ACHN (cell line): ENCODE measurements at places on chromosomes 7 and 10.

- DNase-seq = no peak
Measured at GRCh38 chr7:50714857-50715256, 67.8 kb downstream of the GRB10 start.

- no peak for DNase-seq
Measured at GRCh38 chr10:23448802-23449570, 10.1 kb downstream of the OTUD1 start.

DNA sequence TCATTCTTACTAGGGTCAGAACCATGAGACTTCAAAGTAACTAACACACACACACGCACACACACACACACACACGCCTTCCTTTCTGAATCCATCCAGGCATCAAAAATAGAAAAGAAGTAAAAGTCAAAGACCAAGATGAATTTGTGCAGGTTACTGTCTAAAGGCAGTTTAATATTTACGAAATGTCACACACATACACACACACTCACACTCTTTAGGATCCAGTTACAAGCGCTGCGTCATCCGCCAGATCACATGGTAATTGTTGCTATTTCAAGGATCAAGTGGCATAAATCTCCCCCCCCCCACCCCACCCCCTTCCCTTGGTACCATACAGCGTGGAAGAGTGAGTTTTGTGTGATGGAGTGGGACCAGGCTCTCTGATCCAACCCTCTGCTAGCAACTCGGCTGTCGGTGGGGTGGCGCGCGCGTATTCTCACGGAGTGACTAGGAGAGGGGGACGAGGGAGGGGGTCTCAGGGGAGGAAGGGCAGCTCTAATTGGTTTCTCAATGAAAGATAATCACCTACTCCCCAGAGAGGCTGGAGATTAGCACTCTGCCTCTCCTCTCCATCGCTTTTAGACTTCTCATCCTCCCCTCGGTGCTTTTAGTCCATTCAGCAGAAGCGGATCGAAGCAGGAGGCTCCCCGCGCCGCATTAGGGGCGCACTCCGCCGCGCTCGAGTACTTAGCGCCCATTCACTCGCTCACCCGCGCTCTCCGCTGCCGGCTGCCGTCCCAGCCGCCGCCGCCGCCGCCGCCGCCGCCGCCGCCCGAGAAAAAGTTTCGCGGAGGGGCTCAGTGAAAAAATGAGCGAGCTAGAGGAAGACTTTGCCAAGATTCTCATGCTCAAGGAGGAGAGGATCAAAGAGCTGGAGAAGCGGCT lies 83.5 kb upstream of the PRKG1 start:
- DNase-seq = no peak

DNA sequence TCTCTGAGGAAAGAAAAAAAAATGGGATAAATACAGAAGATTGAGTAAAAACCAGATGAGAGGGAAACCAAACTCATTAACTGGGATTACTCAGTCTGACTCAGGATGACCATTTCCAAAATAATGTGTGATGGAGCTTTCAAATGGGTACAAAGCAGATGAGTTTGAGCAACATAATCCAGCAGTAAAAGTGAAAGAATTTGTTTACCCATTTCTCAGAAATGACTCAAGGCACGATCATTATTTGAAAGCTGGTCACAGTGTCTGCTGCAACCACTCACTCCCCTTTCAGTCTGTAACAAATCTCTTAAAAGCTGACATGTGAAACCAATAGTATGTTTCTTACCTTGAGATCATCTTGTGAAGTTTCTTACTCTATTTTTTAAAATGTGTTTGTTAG lies 104.7 kb upstream of the KLF14 start:
- peak; percentile 22 for DNase-seq

GRCh38 chr7:123770378-123770777 lies 21.6 kb upstream of the WASL start:
- DNase-seq = peak; percentile 90

DNA sequence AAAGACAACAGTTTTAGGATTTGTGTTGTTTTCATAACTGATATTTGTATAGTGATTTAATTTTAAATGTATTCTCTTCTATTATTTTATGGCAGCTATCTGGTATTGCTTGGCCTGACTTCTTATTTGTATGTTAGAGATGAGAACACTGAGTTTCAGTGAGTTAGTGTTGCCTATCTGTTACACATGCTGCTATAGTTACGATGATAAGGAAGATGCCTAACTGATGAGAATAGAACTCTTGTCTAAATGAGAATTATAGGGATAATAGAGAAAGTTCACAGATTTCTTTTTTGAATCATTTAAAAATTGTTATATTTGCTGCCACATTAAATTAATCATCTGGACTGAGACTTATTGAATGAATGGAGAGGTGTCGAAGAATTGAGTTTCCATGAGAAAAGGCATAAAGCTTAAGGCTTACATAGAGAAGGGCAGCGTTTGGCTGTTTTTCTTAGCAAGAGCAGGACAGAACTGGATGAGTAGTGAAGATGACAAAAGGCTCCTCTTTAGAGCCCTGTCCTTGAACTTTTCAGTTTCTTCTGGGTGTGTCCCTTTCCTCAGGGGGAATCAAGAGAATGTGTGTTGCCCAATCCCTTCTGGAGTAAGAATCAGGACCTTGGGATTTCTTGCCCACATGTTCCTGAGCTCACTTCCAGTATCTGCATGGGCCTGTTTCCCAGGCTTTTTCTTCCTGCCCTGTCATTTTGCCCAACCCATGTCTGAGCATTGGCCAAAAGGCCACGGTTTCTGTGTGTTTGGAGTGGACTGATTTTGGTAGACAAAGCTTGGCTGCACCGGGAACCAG lies 195.6 kb upstream of the CSTF2T start:
- no peak for DNase-seq

GRCh38 chr7:10720042-10720441 lies 253.6 kb upstream of the PHF14 start:
- DNase-seq = peak; percentile 14

- no peak for DNase-seq
Measured at GRCh38 chr10:53440601-53441000, 668.0 kb upstream of the MBL2 start.

GRCh38 chr7:74654811-74655210 lies 2.7 kb upstream of the GTF2I start:
- DNase-seq = no peak

DNA sequence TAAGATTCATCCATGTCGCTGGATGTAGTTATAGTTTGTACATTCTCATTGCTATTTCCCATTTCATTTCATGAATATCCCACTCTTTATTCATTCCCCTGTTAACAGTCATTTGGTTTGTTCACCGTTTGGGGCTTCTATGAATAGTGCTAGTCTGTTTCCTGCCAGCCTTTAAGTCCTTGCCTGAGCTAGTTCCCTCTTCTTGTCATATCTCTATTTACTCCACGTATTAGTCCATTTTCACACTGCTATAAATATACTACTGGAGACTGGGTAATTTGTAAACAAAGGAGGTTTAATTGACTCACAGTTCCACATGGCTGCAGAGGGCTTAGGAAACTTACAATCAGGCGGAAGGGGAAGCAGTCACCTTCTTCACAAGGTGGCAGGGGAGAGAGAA lies 56.2 kb downstream of the PLCE1 start:
- DNase-seq = no peak

- peak; percentile 73 for DNase-seq
Measured at GRCh38 chr7:130721486-130722277, 12.3 kb downstream of the KLF14 start.

DNA sequence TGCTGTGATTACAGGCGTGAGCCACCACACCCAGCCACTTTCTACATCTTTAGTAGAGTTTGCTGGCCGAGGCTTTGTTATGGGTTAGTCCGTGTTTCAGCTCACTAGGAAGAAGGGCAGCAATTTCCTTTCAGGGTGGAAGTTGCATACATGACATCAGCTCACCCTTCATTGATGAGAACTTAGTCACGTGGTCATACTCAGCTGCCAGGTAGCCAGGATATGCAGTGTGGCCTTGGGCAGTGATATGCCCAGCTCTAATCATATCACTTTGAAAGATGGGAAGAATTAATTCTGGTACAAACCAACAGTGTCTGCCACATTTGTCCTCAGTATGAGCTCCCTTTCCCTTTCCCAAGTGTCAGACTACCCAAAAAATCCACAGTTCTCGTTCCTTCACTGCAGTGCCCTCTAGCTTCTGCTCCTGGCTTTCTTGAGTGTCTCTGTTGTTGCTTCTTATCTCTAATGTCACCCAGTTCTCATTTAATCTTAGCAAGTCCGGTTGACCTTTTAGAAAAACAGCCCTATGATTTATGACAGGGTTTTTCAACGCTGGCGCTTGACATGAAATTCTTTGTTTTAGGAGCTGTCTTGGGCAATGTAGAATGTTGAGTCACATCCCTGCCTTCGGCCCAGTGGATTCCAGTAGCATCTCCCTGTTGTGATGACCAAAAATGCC lies 108.7 kb upstream of the ITGB1 start:
- no peak for DNase-seq

DNA sequence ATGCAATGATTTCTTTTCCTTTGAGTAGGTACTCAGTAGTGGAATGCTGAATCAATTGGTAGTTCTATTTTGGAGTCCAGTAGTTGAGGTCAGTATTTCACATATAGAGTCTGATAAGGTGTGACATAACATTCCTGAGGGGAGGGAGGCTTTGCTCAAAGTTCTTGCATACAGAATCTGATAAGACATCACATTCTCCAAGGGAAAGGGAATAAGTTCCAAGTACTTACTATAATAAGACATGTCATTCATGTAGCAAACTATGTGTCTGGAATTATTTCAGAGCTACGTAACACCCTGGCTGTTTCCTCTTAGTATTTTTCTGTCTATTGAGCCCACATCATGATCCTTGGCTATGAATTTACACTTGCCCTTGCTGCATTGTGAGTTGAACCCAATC lies 74.3 kb upstream of the POM121L12 start:
- DNase-seq = no peak

DNA sequence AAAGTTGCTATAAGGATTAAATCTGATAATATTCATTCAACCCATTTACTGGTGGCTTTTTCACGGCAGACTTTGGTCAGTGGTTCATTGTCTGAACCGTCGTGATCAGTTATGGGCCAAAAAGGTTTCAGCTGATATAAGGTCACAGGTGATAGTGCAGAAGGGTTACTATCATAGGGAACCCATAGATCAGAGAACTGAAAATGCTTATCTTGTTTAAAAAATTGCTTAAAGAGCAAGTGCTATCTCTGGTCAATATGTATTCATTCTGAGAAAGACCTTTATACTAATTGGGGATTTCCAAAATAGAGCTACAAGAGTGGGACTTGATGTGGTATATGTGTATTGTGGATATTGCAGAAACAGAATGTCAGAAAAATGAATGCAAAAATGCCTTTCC lies 147.8 kb upstream of the SEMA3E start:
- DNase-seq = no peak

- DNase-seq = no peak
Measured at GRCh38 chr10:43453266-43453831, 16.4 kb downstream of the ZNF487 start.

- DNase-seq = no peak
Measured at GRCh38 chr7:147062897-147063296, 946.3 kb downstream of the CNTNAP2 start.

GRCh38 chr10:125144693-125145623 lies 15.4 kb downstream of the CTBP2 start:
- no peak for DNase-seq

- DNase-seq = no peak
Measured at GRCh38 chr10:132685101-132685891, 100.7 kb downstream of the NKX6-2 start.

GRCh38 chr7:78284945-78285344 lies 486.4 kb downstream of the PHTF2 start:
- DNase-seq = no peak

GRCh38 chr10:116838143-116838725 lies 11.1 kb upstream of the ENO4 start:
- no peak for DNase-seq

DNA sequence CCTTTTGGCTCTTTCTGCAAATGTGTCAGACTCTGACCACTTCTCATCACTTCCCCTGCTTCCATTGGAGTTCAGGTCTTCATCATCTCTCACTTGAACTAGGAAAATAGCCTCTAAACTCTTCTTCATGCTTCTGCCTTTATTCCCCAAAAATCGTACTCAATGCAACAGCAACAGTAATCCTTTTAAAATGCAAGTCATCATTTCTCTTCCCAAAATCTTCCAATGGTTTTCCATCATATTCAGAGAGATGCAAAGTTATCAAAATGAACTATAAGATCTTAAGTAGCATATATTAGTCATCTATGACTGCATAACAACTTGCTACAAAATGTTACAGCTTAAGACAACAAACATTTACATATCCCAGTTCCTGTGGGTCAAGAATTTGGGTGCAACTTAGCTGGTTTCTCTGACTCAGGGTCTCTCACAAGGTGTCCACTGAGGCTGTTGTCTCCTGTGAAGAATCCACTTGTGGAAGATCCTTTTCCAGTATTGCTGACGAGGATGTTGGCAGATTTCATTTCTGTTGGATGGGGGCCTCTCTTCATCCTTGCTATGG lies 31.0 kb upstream of the ETV1 start:
- DNase-seq = no peak

- DNase-seq = no peak
Measured at GRCh38 chr10:103502849-103503660, 9.6 kb downstream of the NEURL1 start.

GRCh38 chr10:120077707-120078492 lies 185.4 kb downstream of the SEC23IP start:
- DNase-seq = no peak

GRCh38 chr10:18449611-18450026 lies 201.8 kb downstream of the NSUN6 start:
- no peak for DNase-seq

GRCh38 chr7:156640257-156640948 lies at the start of gene RNF32:
TSS of gene RNF32 (plus strand) at chr7:156640774. CDS start at chr7:156643878, 3,104 bp downstream.
- peak; percentile 96 for DNase-seq

DNA sequence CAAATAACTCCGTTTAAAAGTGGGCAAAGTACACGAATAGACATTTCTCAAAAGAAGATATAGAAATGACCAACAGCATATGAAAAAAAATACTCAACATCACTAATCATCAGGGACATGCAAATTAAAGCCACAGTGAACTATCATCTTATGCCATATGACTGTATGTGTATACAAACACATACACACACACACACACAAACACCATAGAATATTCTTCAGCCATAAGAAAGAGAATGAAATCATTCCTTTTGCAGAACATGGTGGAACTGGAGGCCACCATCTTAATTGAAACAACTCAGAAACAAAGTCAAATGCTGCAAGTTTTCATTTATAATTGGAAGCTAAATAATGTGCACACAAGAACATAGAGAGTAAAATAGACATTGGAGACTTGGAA lies 1019.4 kb downstream of the KCNMA1 start:
- no peak for DNase-seq

DNA sequence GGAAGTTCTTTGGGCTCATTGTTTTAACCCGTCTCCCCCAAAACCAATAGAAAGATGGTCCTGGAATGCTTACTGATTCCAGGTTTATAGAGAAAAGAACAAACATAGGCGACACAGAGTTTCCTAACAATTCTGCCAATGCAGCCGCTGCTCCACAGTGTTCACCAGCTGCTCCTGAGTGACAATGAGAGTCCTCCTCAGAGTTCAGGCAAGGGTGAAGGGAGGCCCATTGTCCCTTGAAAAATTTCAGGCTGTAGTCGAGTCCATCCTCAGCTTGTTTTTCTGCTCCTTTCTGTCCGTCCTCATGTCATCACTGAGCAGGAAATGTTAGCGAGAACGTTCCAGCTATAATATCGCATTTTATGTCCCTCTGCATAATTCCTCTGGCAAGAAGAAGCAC lies 537.6 kb downstream of the TCERG1L start:
- DNase-seq = no peak
